H9 (cell line): ENCODE measurements at places on chromosomes 7 and 10. TPM values are rescaled to one million over a fixed set of nuclear protein-coding genes. Genes with fewer than 3 reads are reported as not detected.
A peak's percentile ranks its signal among the peaks of the same experiment; 100 is the strongest.

DNA sequence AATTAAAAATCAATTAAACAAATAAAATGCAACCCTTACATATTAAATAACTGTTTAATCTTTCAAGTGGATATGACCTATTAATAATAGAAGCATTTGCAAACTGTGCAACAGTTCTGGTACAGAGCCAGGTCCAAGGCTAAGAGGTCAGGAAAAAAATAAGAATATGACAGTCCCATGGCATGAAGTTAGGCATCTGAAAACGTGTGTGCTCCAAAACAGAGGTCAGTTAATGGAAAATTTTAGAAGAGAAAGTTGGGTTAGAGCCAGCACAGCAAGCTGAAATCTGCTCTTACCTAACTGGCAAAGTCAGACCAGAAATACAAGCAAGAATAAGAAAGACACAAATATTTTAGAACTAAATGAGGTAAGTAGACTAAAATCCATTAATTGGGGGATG, 757.7 kb downstream of the GRM8 start:
- no peaks in the 10 kb centered on the region for H3K27me3 ChIP-seq
- no peak for DNase-seq
- H3K27ac ChIP-seq, result no peak overlapping the region
- no peaks in the 10 kb centered on the region for H3K36me3 ChIP-seq

PILRA gene
- 3.2 and 3.3 TPM in 2 replicates for total RNA-seq

- H3K4me1 ChIP-seq, result no peaks in the 10 kb centered on the region
- H3K27ac ChIP-seq, result no peak overlapping the region
- H3K27me3 ChIP-seq, result no peaks in the 10 kb centered on the region
These were observed 13.3 kb upstream of the AKR1B10 start for GRCh38 chr7:134514106-134514505.

- H3K27ac ChIP-seq, result no peak overlapping the region
- no peak overlapping the region for H3K4me3 ChIP-seq
- no peak for DNase-seq
- peaks cover 12% of the 10 kb centered on the region; the same call in 2 of the 3 replicates for H3K36me3 ChIP-seq
- H3K27me3 ChIP-seq, result no peaks in the 10 kb centered on the region
These were observed 16.9 kb downstream of the CAMK2G start for GRCh38 chr10:73857446-73857845.

DNA sequence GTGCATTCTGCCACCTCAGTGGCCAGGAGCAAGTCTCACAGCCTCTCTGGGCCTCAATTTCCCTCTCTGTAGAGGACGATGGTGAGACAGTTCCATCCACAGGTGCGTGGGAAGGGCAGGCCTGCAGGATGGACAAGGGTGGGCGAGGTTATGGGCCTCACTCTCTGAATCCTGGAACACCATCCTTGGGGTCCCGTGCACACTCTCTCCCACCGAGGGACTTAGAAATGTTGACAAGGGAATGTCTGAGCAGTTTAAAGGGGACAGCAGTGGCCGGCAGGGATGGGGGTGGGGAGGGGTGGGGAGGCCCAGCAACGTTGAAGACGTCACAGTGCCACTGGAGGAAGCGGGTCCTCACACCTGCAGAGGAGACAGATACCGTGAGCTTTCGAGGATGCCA, 111.5 kb downstream of the FOXL3 start:
- H3K27me3 ChIP-seq, result no peaks in the 10 kb centered on the region; the same call in 1 of the 2 replicates
- H3K4me1 ChIP-seq, result no peaks in the 10 kb centered on the region
- no peaks in the 10 kb centered on the region; the same call in none of the 2 replicates for H3K36me3 ChIP-seq
- H3K4me3 ChIP-seq, result no peak overlapping the region
- no peak for DNase-seq

DNA sequence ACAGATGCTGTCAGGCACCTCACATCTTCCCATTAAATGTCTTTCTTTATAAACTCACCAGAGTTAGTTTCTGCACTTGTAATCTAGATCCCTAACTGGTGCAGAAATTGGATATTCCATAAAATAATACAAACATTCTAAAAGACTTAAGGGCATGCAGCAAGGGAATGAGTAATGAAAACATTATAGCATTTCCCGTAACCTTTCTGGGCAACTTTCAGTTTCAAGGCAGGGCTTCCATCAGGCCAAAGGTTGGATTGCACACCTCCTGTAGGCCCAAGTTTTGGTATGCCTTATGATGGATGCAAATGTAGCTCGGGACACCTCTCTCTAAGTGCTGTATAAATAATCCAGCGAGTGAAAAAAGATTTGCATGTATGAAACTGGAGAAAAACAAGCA, 129.9 kb upstream of the LYZL2 start:
- H3K36me3 ChIP-seq, result peaks cover 2% of the 10 kb centered on the region; the same call in 2 of the 3 replicates
- no peak for DNase-seq
- H3K27ac ChIP-seq, result no peak overlapping the region
- H3K27me3 ChIP-seq, result no peaks in the 10 kb centered on the region

PNLIPRP1 gene
- total RNA-seq, result not detected in 2 replicates

- H3K36me3 ChIP-seq, result no peaks in the 10 kb centered on the region
- peaks cover 16% of the 10 kb centered on the region; the same call in 1 of the 2 replicates for H3K27me3 ChIP-seq
- DNase-seq, result peak; percentile 4
- no peaks in the 10 kb centered on the region; the same call in 1 of the 2 replicates for H3K4me1 ChIP-seq
- no peak overlapping the region for H3K27ac ChIP-seq
- no peak overlapping the region for H3K4me3 ChIP-seq
These were observed 2.8 kb upstream of the CDH23 start for GRCh38 chr10:71393841-71394475.

CALML5 gene
- total RNA-seq, result not detected in 2 replicates

- no peak overlapping the region for H3K4me3 ChIP-seq
- H3K4me1 ChIP-seq, result no peaks in the 10 kb centered on the region
- no peaks in the 10 kb centered on the region for H3K36me3 ChIP-seq
- DNase-seq, result no peak
- no peak overlapping the region for H3K27ac ChIP-seq
These were observed 127.2 kb upstream of the SP4 start for GRCh38 chr7:21300692-21301091.
